ENCODE measurements at places on chromosomes 2 and 18.
A peak's percentile ranks its signal among the peaks of the same experiment; 100 is the strongest.

DNA sequence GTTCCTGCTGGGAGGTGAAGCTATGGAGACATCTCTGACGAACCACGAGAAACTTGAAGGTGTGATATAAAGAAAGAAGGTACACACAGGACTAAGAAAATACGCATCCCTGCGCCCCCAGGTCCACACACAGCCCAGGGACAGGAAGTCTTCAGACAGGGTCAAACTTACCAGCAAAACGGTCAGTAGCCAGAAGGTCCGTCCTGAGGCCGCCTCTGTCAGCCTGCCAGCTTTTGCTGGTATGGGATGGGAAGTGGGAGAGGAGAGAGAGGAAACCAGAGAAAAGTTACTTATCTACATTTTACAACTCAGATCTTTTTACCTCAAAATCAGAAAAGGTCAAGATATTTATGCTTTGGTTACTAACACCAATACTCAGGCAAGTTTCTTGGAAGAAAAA, 47.2 kb downstream of the HDLBP start:
- no peak for DNase-seq

DNA sequence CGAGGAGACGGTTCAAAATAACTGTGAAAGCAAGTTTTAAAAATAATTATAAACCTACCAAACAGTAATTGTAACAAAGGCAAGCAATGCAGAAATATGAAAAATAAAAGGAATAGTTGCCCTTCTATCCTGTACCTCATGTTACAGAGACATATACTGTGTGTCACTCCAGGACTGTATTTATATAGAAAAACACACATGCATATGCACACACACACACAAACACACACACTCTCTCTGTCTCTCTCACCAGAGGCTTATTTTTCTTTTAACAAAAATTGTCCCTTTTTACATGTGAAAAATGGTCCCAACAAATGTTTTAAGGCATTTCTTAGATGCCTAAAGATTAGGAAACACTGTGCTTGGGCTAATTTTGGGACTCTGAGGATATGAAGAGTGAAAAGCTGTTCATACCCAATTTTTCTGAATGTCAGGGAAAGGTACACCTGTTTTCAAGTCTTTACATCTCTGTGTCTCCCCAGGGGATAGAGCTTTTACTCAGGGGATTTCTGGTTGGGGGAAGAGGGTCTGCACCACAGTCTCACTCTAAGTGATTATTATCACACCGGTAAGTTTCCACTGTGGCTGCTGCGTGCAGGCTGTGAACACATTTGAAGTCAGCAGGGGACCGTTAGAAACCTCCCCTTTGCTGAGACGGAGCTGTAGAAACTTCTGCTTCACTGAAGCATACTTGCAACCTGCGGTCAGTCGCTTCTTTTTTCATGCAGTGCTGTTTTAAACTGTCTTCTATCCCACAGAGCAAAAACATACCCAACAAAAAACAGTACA, 51.4 kb upstream of the SPAG16 start:
- no peak for DNase-seq

GRCh38 chr2:79253243-79253774, 93.8 kb upstream of the REG3A start:
- DNase-seq: no peak

- DNase-seq: no peak
Observed at GRCh38 chr2:238117199-238118154, 17.3 kb downstream of the ESPNL start.

DNA sequence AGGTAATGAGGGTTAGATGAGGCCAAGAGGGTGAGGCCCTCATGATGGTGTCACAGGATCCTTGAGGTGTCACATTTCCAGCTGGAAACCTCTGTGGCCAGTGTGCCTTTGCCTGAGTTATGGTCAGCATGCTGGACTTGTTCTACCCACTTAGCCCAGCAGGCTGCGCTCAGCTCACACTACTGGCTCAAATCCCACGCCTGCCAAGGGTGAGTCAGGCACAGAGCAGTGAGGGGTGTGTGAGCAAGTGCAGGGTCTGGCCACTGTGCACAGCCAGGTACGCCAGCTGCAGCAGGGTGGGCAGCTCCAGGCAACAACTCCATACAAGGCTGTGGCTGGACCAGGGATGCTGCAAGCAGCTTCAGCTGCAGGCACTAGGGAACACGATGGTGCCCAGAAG, 616.6 kb upstream of the FSHR start:
- DNase-seq: no peak

DNA sequence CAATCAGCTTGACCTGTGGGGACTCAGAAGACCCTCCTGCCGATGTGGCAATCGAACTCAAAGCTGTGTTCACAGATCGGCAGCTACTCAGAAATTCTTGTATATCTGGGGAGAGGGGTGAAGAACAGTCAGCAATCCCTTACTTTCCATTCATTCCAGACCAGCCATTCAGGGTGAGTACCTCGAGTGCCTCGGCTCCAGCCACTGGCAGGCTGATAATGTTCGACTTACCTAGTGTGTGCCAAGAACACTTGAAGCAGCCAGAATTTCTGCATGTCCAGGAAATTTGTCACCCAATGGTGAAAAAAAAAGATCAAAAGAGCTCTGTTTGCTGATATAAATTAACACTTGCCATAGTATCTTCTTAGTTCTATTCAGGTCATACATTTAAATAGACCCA, 2.3 kb downstream of the LGALSL start:
- DNase-seq: no peak

GRCh38 chr2:217383620-217384019, 523.8 kb upstream of the TNP1 start:
- DNase-seq: no peak

DNA sequence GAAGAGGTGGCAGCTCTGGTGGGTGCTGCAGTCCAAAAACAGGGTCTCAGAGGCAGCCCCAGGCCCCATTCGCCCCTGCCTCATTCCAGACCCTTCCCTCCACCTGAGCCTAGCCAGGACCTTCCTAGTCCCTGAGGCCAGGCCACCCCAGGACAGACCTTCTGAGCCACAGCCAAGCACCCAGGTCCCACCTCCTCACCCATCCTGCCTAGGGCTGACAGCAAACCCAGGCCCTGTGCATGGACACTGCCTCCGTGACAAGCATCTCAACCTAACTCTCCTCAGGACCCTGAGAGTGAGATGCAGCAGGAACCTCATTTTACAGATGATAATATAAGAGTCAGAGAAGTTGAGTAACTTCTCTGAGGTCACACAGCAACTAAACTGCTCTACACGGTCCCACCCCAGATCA, 15.5 kb downstream of the ADRA2B start:
- DNase-seq: no peak

- DNase-seq: no peak
Observed at GRCh38 chr18:57951117-57951796, 92.8 kb upstream of the NEDD4L start.

DNA sequence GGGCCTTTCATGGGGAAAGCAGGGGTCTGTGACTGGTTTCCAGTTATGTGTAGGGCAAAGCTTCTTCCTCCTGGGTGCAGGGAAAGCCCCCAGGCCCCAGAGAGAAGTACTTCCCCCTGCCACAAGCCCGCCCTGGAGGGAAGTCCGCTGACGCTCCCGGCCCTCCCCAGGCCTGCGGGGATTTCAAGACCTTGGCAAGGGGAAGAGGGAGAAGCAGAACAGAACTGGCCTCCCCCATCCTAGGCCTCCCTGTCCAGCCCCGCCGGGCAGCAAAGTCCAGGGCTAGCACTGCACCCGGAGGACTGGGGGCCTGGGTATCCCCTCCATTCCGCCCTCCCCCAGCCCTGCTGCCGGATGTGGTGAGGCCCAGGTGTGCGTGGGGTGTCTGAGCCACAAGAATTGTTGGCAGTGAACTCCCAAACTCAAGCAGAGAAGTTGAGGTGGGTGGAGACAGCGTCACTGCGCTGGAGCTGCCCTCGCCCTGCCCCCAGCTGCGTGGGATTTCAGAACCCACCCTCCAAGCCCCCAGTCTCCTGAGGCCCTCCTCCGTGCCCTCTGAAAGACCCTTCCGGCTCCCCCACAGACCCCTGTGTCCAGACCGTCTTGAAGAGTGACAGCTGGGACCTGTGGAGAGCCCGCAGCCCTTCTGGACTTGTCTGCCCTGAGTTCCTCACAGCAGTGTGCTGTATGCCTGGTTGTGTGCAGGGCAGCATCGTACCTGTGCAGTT, 1.1 kb upstream of the DUSP2 start:
- DNase-seq: no peak

- no peak for DNase-seq
Observed at GRCh38 chr2:166373951-166374350, 1.8 kb downstream of the SCN9A start.

DNA sequence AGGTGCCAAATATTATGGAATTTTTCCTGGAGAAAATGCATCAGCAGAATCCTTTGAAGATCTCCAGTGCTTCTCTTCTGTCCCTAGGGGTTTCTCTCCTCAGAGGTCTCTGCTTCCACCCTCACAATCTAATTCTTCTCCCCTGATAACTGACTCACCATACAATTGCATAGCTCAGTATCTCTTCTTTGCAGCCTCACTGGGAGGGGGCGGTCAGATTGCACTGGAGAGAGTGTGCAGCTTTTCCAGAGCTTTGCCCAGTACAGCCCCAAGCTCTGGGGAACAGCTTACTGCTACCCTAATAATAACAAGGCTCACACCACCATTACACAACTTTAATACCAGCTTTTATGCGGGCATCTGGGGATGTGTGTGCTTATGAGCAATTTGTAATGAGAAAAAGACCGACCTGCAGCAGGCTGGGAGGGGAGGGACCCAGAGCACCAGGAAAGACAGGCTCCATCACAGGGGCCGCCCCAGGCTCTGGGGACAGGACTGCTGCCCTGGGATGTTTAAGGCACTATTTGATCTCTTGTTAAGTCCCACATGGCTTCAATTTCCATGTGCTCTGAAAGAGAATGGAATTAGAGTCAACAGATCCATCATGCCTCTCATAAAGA, 276.6 kb upstream of the SIX2 start:
- no peak for DNase-seq

GRCh38 chr2:71003396-71003795, 8.7 kb upstream of the TEX261 start:
- no peak for DNase-seq

GRCh38 chr2:151051574-151052220, 210.0 kb downstream of the RBM43 start:
- DNase-seq: peak; percentile 29

- DNase-seq: no peak
Observed at GRCh38 chr2:140200764-140201163, 1420.6 kb upstream of the NXPH2 start.

DNA sequence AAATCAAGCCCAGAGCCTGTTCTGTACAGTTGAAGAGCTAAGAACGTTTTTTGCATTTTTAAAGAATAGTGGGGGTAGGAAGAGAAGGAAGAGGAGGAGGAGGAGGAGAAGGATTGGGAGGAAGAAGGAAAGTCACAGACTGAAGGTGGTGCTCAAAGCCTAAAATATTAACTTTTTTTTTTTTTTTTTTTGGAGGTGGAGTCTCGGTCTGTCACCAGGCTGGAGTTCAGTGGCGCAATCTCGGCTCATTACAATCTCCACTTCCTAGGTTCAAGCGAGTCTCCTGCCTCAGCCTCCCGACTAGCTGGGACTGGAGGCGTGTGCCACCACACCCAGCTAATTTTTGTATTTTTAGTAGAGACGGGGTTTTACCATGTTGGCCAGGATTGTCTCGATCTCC, 18.3 kb upstream of the KLHL29 start:
- no peak for DNase-seq

- DNase-seq: no peak
Observed at GRCh38 chr2:47073641-47074040, 81.5 kb downstream of the STPG4 start.

DNA sequence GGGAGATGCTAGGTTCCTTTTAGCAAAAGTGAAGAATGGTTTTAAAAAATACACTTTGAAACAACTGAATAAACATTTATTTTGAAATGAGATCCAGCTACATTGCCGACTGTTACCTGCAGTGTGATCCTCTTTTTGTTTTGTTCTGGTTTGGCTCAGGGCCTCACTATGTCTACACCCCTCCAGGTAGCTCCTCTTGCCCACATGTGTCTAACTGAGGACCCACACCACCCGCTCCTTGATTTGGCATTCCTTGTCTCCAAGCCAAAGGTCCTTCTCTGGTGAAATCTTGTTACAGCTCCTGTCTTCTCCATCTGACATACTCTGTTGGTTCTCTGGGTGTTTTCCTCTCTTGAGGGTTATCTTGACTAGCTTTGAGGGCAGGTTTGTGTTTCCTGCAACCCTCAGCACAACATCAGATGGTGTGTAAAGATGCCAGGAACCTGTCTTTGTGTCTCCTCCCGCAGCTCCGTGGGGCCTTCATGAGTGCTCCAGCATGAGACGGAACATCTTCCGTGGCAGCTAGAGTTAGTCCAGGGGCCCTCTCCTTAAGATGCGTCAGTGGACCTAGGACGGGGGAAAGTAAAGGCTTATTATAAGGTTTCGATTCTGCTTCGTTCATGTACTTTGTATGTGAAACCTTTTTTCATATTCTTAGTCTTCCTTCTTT, 32.1 kb downstream of the MAP4K4 start:
- DNase-seq: no peak

DNA sequence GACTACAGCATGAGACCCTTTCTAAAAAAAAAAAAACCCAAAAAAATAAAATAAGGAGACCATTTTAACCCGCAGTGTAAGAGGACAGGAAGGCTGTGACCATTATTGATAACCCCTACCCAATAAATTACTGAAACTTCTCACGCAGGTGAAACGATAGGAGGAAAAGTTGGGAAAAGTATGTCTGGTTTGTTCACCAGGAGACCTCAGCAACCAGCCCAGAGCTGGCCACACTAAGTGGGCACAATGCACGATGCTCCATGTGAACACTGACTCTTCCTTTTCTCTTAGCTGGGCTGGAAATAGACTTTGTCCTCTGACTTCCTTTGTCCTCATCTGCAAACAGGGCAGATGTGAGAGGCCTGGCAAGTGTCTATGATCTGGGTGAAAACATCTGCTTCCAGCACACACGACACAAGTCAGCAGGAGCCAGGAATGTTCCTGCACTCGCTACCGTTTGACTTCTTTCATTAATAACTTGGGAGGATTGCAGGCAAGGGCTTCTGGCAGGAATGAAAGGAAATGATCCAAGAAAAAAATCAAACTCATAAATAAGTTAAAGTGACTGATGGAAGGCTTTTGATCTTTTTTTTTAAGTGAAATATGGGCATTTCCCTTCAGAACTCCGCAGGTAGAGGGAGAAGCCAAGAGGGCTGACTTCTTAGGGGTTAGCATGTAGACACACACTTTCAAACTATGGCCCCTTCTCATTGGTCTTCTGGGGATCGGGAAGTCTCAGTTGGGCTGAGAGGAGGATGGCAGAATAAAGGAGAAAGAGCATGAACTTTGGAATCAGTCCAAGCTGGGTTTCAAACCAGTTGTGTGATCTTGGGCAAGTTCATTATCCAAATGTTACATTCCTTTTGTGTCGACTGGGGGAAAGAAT, 137.4 kb upstream of the MYCN start:
- no peak for DNase-seq

DNA sequence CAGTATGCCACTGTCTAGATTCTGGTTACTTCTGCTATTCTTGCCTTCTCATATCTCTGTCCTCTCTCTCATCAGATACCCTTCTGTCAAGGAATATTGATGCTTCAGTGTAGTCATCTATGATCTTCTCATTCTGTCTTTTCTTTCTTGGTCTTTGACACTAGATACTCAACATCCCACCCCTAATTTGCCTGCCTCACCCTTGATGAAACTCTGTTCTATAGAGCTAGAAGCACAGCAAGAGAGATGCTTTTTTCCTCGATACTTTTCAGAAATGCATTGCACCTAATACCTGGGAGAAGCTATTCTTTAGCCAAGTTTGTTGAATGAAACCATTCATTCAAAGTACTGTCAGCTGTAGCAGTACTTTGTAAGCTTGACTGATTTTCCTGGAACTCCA, 9.5 kb downstream of the SEPTIN2 start:
- DNase-seq: no peak

All from NCI-H446 treated with DMSO at 0.1 percent for 48 hours (cell line).